Mononuclear cell (primary cell): ENCODE measurements at places on chromosomes 12 and 14. TPM values are rescaled to one million over a fixed set of nuclear protein-coding genes. Genes with fewer than 3 reads are reported as not detected.

Gene RD3L
- total RNA-seq = 0.21 TPM

Gene ACSM4
- total RNA-seq = not detected

Gene BHLHE41
- total RNA-seq = 0.10 TPM

Gene PRPH
- not detected for total RNA-seq

Gene TMEM132C
- total RNA-seq = under 0.01 TPM

Gene PLCZ1
- not detected for total RNA-seq

Gene DLK1
- not detected for total RNA-seq

Gene JAG2
- 0.42 TPM for total RNA-seq

Gene KRT85
- total RNA-seq = not detected

Gene MANSC4
- not detected for total RNA-seq

Gene GXYLT1
- total RNA-seq = 6.5 TPM

Gene TMTC1
- total RNA-seq = 3.8 TPM

Gene TSPAN19
- total RNA-seq = not detected

Gene ZNF10
- total RNA-seq = 24.0 TPM

Gene NRIP2
- total RNA-seq = not detected

Gene RGS6
- 2.5 TPM for total RNA-seq

Gene ANO4
- not detected for total RNA-seq

Gene RNU4-1
- under 0.01 TPM for total RNA-seq

Gene REP15
- total RNA-seq = not detected

Gene CCDC59
- total RNA-seq = 232 TPM

Gene SERPINA10
- total RNA-seq = not detected
